Suppressor macrophage (primary cell): ENCODE measurements at places on chromosomes 4 and X.

DNA sequence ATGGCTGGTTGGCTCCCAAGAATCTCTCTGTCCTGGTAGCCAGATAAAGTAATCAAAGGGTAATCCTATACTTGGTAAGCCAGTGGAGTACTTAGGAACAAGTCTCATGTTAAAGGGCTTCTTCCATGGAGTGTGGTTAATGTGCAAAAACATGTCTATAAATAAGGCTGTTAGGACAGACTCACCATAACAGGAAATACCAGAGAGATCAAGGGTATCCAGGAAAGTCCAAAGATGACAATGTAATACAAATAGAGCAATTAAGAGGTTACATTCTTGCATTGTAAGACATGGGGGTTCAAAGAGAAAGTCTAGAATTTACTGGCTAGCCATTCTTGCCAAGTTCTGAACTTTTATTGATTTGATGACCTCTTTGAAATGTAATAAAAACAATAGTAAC is 61.9 kb upstream of the ZCCHC13 start:
- DNase-seq = no peak

- DNase-seq = no peak
Measured at GRCh38 chr4:39302901-39303300, 63.3 kb downstream of the RFC1 start.

DNA sequence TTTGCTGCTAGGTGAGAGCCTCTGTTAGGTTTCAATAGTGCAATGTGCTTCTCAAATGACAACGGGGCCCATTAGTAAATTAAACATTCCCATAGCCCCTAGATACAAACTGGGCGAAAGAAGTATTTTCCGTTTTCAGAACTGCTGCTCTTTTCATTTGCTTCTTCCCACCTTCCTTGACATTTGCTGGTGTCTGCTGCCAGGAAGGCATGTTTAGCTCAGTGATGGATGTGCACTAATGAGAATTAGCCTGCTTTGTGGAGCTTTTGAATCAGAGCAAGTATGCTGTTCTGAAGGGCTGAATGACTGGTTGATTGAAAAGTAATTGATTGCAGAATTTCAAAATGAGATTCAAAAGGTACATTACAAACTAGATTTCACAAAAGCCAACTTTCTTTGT is 57.0 kb downstream of the SHROOM3 start:
- no peak for DNase-seq

- no peak for DNase-seq
Measured at GRCh38 chr4:149344436-149344835, 471.2 kb downstream of the IQCM start.

- DNase-seq = peak; percentile 43
Measured at GRCh38 chr4:21765810-21766407, 182.7 kb downstream of the KCNIP4 start.

DNA sequence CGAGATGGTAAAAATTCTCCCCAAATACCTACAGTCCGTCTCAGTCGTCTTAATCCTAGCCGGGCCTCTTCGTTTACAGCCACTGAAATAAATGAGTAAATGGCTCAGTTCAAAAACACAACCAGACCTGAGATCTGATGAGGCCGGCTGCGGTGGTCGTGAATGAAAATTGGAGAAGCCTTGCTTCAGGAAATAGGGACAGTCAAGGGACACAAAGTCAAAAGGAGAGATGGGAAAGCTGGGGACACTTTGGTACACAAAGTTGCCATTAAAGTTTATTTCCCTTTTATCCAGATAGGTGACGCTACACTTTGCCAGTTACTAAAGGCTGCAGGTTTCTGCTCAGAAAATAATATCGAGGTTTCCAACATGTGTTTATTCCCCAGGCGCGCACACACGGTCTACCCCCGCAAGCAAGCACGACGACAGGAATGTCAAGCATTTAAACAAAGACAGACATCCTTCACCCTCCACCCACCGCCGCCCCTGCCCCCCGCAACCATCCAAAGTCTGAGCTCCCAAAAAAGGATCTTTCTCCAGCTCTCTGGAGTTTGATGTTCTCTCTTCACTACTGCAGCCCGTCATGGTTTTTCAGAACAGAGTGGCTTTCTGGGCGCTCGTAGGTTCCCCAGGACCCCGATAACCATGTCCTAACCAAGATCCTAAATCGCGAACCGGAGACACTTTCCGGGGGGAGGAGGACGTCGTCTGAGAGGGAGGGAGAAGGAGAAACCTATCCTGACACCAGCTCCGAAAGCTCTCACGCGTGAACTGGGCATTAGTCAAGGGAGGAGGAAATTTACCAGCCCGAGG is 1.3 kb upstream of the PCDH7 start:
- no peak for DNase-seq

- DNase-seq = no peak
Measured at GRCh38 chr4:171378323-171378722, 434.9 kb upstream of the GALNTL6 start.

DNA sequence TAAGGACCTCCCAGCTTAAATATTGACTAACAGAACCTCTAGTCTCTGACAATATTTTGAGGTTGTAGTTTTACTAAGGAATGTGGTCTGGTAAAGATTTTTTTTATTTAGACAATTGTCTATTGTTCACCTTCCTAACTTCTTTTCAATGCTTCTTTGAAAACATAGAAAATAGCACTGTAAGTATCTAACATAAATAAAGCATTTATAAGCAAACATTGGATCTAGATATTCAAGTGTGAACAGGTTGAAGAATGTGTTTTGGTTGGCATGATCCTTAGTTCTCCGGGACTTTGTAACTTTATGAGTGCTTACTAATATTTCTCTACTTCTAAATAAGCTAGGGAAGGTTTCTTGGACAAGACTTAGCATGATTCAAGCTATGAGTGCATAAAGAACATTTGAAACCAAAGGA is 285.4 kb upstream of the ARSJ start:
- DNase-seq = no peak

DNA sequence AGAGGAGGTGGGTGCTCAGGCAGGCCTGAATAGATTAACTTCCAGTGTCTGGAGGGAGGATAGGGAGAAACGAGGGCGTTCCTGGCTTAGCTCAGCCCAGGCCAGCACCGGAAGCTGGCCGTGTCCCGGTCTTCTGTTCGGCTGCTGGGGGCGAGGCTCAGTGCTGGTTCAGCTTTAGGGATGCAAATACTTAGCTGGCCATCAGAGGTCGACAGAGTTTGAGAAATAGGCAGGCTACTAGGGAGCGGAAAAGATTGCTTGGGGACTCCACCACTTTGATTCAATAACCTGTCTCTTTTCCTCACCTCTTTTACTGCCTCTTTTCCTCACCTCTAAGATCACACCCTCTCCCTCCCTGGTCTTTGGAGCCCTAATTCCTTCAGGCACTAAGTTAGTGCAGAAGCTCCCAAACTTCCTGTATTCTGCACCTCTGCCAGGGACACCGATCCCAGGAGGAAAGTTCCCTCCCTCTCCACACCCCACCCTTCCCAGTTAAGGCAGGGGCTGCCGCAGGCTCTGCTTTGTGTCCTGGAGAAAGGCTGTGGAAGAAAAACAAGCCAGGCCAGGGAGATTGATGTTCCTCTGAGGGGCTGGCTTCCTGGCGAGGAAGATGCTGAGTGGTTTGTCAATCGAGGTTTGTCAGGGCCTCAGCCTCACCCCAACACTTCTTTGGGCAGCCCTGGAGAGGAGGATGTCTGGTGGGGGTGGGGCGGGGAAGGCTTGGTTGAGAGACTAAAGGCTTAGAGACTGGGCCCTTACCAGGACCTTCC is 6.0 kb upstream of the EFNB1 start:
- peak; percentile 21 for DNase-seq

DNA sequence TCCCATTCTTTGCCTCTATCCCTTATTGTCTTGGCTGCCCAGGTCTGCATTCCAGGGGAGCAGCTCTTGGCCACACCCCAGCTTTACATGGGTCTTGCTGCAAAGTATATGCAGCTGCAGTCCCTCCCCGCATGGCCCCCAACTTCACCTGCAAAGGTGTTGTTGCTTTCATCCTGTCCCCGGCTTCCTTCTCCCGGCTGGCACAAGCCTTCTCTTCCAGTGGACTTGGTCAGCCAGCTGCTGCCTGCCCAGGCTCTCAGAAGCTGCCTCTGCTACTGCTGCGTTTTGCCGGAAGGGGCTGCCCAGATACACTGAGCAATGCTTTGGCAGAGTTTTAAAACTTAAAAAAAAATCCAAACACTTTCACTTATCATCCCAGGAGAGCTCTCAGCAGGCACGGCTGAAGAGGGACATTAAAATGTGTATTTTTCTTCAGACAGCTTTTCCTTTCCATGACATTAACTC is 121.2 kb upstream of the PDLIM3 start:
- DNase-seq = no peak
